ENCODE measurements at places on chromosomes 5 and 9.

GRCh38 chr5:76082772-76083554 is at the start of gene SV2C:
TSS of gene SV2C (plus strand) at chr5:76083383. CDS start at chr5:76131751, 48,368 bp downstream.
- no peak for DNase-seq

DNA sequence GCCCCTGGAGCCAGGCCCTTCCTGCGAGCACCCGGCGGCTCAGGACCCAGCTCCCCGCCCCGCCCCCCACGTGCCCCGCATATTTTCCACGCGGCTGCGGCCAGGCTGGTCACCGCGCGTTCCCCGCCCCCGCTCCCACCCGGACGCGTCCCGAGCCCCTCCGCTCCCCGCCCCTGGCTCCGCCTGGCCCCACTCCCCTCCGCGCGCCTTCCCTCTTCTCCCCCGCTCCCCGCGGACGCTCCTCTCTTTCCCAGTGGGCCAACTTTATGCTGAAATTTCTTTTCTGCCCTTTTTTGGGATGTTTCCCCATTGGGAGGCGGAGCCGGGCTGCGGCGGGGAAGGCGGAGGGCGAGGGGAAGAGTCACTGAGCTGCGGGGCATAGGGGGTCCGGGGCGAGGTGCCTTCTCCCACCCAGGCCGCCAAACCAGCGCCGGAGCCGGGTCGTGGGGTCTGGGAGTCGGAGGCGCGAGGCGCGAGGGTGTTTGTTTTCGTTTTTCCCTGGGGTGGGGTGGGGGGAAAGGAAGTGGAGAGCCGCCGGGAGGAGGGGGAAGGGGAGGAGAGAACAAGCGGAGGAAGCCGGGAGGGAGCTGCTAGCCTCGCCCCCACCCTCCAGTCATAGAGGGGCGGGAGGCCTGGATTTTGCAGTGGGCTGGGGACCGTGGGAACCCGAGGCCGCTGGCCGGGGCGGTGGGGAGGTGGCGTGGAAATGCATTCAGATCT is 1.0 kb upstream of the TPM2 start:
- DNase-seq: no peak

- DNase-seq: no peak
Measured at GRCh38 chr5:58491216-58491892, at the start of gene GAPT. TSS of gene GAPT (plus strand) at chr5:58491435. CDS start at chr5:58494537, 3,102 bp downstream.

DNA sequence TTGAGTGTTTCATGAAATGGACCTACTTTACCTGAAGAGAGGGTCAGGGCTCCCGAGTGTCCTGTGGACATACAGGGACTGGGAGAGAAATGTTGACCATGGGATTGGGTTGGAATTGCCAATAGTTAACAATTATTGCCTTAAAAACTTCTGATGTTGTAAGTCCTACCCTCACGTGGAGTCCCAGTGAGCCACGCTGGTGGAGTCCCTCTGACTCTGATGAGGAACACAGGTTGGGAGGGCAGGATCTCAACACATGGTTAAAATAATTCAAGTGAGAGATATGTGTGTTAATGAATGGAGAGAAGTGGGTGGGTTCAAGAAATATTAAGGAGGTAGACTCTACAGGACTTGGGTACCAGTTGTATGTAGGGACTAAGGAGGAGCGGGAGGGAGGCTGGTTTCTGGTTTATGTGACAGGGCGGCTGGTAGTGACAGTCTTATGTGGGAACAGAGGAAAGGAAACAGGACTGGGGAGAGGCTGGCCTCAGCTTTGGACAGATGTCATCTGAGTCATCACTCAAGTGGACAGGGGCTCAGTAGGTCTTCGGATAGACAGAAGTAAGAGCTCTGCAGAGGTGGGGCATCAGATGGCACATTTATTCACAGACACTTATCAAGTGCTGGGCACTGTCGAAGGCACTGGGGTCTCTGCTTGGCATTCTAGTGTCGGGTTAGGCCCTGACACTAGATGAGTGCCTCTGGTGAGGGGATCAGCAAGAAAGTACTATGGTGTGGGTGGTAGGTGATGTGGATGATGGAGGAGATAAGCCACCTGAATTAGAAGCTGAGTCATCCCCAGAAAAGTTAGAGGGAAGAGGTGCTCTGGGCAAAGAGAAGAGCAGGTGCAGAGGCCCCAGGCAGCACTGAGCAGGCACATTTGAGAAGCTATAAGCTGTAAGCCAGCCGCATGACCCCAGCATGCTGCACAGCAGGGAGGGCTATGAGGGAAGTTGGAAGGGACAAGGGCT is 27.2 kb downstream of the MAML1 start:
- DNase-seq: no peak

- no peak for DNase-seq
Measured at GRCh38 chr9:16683326-16683725, 187.1 kb downstream of the BNC2 start.

DNA sequence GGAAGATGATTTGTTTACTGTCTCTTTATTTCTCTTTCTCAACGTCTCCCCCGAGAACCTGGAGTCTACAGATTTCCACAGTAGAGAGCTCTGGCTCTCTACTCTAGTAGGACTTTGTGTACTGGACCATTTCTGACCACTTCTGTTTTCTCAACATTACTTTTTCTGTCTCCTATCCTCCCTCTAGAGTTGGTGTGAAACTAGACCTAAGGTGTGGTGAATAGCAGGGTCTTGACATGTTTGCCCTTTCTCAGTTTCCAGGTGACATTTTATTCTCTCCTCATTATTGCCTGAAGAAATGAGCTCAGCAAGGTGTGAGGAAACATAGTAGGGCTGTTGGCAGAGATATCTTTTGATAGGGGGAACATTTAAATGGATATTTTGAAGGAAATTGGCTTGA is 62.1 kb upstream of the IL6ST start:
- no peak for DNase-seq

GRCh38 chr9:89975630-89976029 is 370.8 kb downstream of the GADD45G start:
- DNase-seq: no peak

GRCh38 chr5:121692158-121692557 is 159.5 kb upstream of the FTMT start:
- no peak for DNase-seq

GRCh38 chr9:34522091-34522887 is 501 bp downstream of the ENHO start:
- no peak for DNase-seq

GRCh38 chr5:39186722-39187539 is 32.4 kb downstream of the FYB1 start:
- DNase-seq: no peak

GRCh38 chr5:10451137-10451824 is 9.6 kb downstream of the ROPN1L start:
- DNase-seq: no peak

DNA sequence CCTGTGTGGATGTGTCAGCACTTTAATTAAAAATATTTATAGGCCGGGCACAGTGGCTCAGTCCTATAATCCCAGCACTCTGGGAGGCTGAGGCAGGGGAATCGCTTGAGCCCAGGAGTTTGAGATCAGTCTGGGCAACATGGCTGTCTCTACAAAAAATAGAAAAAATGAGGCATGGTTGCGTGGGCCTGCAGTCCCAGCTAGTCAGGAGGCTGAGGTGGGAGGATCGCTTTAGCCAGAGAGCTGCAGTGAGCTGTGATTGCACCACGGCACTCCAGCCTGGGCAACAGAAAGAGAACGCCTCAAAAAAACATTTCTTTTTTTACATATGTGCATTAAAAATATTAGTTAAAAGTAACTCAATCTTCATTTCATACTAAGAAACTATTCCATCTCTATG is 6.2 kb downstream of the TBC1D9B start:
- DNase-seq: no peak

Measured in right renal pelvis (tissue), 4 donors.